ENCODE measurements at places on chromosomes 5 and 9.
A peak's percentile ranks its signal among the peaks of the same experiment; 100 is the strongest.

GRCh38 chr9:84751921-84752320, 82.4 kb downstream of the NTRK2 start:
- no peak for DNase-seq

- DNase-seq, result no peak
These were observed 409.2 kb downstream of the BNC2 start for GRCh38 chr9:16461137-16461840.

GRCh38 chr5:150789943-150790611, 11.5 kb downstream of the SMIM3 start:
- DNase-seq, result peak; percentile 88

DNA sequence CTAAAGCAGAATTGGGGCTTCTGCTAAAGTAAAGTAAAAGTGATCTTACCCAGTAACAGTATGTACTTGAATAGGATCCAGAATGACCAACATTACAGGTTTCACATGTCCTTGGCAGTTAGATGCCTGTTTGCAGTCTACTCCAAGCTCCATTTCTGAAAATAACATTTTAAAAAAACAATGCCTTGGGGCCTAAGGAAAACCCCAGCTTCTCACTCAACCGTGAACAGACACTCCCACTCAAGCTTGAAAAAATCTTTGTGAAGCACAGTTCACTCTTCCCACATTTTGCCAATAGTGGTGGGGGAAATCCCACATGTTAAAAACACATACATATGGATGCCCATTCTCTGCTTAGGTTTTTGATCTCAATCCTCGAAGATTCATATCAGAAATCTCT, 304.1 kb downstream of the ARRDC3 start:
- DNase-seq, result no peak

GRCh38 chr5:50711280-50711679, 44.8 kb downstream of the PARP8 start:
- peak; percentile 74 for DNase-seq

- peak; percentile 57 for DNase-seq
These were observed 7.7 kb downstream of the RALGDS start for GRCh38 chr9:133113163-133113948.

- DNase-seq, result no peak
These were observed 9.3 kb upstream of the ACSL6 start for GRCh38 chr5:132020568-132021339.

GRCh38 chr9:111975709-111976108, 79.1 kb downstream of the UGCG start:
- DNase-seq, result peak; percentile 37

GRCh38 chr5:130545291-130545690, 619.8 kb downstream of the HINT1 start:
- DNase-seq, result no peak

DNA sequence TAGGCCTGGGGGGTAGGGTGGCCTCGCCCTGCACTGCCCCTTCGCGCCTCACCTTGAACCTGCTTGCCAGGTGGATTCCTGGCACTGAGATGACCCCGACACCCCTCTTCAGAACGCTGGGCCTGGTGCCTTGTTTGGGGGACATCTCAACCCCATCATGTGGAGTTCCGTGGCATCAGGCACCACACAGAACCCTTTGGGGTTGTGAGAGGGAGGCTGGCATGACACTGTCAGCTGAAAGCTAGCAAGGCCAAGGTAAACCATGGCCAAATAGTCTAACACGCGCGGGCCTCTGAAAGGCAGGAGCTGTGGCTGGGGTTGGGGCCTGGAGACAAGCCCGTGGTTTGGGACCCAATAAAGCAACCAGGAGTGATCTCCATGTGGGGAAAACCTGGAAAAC, 163.2 kb downstream of the FSTL4 start:
- no peak for DNase-seq

- no peak for DNase-seq
These were observed 11.2 kb upstream of the CACFD1 start for GRCh38 chr9:133448487-133448972.

DNA sequence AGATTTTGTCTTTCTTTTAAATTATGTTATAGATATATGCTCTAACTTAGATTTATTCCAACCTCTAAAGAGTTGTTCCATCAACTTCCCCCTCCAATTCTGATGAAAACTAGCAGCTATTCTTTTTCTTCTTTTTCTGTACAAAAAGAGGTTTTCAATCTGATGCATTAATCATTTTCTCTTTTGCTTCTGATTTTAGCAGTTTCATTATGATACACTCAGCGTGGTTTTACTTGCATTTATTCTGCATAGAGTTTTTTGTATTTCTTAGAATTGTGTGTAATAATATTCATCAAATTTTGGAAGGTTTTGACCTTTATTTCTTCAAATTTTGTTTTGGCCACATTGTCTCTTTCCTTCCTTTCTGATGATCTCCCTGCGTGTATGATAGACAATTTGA, 968.1 kb upstream of the CDH18 start:
- DNase-seq, result no peak

DNA sequence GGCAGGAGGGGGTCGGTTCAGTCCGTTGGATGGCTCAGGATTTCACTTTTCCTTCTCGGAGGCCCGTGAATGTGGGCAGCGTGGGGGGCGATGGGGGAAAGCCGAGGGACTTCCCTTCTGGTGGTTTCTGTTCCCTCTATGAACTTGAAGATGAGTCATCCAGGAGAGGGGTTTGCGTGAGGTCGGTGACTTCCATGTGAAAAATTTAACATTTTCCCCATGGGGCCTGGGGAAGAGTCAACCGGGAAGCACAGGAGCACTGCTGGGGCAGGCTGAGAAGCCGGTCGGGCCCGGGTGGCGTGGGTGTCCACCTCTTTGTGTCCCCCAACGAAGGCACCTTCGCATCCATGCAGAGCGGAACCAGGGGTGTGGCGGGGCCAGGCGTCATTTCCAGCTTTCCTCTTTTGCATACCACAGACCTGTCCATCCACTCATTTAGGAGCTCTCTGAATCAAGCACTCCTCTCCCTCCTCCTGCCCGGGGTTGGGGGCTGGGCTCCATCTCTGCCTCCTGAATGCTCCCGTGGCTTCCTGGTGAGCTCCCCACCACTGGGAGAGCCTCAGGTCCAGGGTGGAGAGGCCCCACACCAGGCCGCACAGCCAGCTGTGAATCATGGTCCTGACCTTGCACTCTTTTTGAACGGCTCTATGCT, 68.4 kb downstream of the ANKRD33B start:
- DNase-seq, result peak; percentile 89

Measured in activated CD4-positive, alpha-beta memory T cell treated with anti-CD3 and anti-CD28 coated beads for 36 hours (primary cell).